Left lung (tissue), 14 donors: ENCODE measurements at places on chromosomes 6 and 20. TPM values are rescaled to one million over a fixed set of nuclear protein-coding genes. Genes with fewer than 3 reads are reported as not detected.

FAM50B gene
- total RNA-seq: 11.6 TPM

SMIM26 gene
- 46.8 TPM for total RNA-seq

SSTR4 gene
- not detected for total RNA-seq

HLA-DOA gene
- total RNA-seq: 15.3 TPM

POPDC3 gene
- total RNA-seq: 0.71 TPM

OCSTAMP gene
- total RNA-seq: not detected

BNIP5 gene
- total RNA-seq: not detected

DEFB132 gene
- not detected for total RNA-seq

VSX1 gene
- not detected for total RNA-seq

RCAN2 gene
- 28.1 TPM for total RNA-seq

KATNA1 gene
- total RNA-seq: 13.7 TPM

DNA sequence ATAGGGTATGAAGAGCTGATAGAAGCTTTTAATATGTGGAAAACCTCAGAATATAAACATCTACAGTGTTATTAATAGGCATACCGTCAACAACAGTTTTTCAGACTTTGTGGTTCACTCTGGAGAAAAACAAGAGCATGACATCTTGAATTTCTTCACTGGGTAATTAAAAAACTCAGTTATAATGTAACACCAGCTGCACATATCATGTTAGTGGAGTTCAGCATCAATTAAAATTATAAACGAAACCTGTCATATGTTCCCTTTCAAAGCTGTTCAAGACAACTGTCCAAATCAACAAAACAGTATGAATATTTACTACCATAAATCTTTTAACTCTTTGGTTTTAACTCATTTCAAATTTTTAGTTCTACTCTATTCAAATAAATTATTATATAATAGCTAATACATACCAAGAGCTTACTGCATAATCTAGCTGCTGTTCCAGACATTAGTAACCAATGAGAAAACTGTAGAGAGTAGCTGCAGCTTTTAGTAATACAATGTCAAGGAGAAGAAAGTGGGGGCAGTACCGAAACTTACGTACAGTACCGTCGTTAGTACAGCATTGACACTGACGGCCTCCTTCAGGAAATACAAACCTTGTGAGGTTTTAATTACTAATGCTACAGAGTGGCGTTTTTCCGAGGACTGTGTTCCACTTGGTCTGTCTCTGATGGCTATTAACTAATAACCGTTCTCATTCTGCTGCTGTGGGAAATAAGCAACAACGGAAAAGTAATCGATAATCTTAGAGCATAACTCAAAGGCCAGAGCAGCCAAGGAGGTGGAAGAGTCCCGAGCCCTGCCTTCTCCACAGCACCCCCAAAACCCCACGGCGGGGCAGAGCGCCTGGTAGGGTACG lies 532 bp upstream of the PM20D2 start:
- DNase-seq: no peak

DNA sequence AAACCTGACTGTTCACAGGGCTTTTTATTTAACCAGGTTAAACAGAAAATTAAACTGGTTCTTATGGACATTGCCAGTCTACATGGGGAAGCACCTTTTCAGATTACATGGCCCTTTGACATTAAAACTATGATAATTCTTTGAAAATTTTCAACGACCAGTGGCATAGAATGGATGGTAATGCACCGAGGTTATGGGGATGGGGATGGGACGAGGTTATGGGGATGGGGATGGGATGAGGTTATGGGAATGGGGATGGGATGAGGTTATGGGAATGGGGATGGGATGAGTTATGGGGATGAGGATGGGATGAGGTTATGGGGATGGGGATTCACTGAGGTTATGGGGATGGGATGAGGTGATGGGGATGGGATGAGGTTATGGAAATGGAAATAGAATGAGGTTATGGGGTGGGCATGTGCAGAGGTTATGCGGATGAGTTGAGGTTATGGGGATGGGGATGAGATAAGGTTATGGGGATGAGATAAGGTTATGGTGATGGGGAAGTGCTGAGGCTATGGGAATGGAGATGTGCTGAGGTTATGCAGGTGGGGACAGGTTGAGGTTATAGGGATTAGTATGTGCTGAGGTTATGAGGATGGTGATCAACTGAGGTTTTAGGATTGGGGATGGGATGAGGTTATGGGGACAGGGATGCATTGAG lies 541.9 kb downstream of the CDH26 start:
- no peak for DNase-seq

- DNase-seq: no peak
These were observed 103.7 kb upstream of the RNF217 start for GRCh38 chr6:124858564-124858963.

DNA sequence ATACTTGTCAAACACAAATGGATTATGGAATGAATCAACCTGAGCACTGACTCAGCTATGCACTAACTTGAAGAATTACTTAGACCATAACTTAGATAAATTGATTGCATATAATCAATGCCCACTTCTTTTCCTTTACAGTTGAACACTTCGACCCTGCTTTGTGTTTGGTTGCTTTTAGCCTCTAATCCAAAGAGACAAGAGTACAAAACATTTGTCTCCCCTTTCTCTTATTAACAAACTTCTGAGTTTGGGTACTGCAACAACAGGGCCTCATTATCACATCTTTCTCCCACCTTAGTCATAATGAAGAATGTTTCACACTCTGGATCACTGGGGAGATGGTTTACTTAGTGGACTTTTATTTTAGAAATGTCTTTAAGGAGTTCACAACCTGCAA lies 2.6 kb upstream of the TAAR6 start:
- DNase-seq: no peak

- DNase-seq: peak; percentile 96
These were observed at the start of gene DNAJC5 for GRCh38 chr20:63894358-63895201. Gene DNAJC5, plus strand, starts transcription at chr20:63895126. Its CDS starts 33,220 bp downstream, at chr20:63928346.

GRCh38 chr6:99165838-99166237 lies 183.6 kb downstream of the FAXC start:
- DNase-seq: no peak

GRCh38 chr6:95548188-95548786 lies 29.0 kb upstream of the MANEA start:
- no peak for DNase-seq

- no peak for DNase-seq
These were observed 19.2 kb downstream of the BLTP3A start for GRCh38 chr6:34810936-34811632.

GRCh38 chr20:54510541-54511129 lies 35.2 kb downstream of the DOK5 start:
- peak; percentile 42 for DNase-seq

GRCh38 chr20:61099806-61100205 lies 152.3 kb upstream of the CDH4 start:
- DNase-seq: peak; percentile 64

DNA sequence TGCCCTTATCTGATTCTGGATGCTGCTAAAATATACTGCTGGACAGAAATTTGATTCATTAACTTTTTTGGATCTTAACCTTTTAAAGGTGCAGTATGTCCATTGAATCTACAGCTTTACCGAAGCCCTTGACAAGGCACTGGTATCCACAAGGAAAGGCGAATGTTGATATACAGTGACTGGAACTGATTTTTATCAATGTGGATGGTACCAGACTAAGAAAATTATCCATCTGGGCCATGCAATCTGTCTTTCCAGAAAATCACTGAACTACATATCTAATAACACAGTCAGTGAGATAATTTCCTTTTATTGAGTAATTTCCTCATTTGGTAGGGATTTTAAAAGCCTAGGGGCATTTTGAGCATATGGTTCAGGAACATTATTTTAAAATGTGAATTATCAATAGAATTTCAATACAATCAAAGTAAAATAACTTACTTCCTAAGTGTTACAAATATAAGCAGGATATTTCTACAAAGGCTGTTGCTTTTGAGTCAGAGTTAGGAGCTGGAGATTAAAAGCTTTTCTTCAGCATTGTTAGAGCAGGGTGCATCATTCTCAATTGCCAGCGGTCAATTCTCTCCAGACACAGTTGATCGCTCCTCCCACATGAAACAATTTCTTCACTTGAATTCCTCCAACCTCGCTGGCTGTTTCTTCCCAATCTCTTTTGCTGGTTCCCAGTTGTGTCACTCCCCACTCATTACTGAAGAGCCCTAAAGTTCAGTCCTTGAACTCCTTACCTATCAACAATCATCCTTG lies 585.3 kb upstream of the FLRT3 start:
- no peak for DNase-seq

DNA sequence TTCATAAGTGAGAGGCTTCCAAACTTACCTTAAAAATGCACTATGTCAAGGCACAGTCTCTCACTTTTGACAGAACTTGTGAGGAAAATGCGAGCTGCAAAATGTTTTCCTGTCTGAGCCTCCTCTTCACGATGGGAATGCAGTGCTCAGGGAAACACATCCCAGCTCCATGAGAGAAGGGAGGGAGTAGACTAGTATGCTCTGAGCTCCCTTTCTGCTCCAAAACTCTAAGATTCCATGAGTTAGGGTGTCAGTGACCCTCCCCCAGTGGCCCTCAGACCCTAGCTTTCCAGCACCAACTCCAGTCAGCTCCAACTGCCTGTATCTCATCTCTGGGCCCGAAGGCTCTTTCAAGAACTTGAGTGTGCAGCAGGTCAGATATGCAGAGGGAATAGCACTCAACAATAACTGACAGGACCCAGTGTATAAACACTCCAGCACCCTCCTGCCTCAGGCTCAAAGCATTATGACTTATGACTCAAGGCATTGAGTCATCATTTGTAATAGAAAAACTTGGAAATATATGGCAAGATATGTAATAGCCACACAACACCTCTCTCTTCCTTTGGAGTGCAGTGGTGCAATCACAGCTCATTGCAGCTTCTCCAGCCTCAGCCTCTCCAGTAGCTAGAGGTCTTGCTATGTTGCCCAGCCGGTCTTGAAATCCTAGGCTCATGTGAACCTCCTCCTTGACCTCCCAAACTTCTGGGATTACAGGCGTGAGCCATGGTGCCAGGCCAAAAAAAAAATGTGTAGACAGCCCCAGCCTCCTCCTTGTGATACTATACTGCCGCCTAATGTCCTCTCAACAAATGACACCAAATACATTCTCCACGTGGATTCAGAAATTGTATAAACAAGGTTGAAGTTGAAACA lies 16.7 kb upstream of the ENTPD6 start:
- no peak for DNase-seq

GRCh38 chr6:26105109-26105730 lies 18.0 kb downstream of the HFE start:
- DNase-seq: no peak

- peak; percentile 56 for DNase-seq
These were observed 125.1 kb downstream of the JARID2 start for GRCh38 chr6:15370733-15371671.

GRCh38 chr6:107589199-107589598 lies 99.3 kb downstream of the SOBP start:
- DNase-seq: no peak

- no peak for DNase-seq
These were observed 12.8 kb upstream of the SERPINB1 start for GRCh38 chr6:2854396-2854982.

- no peak for DNase-seq
These were observed 60.1 kb downstream of the ADTRP start for GRCh38 chr6:11718463-11718862.

DNA sequence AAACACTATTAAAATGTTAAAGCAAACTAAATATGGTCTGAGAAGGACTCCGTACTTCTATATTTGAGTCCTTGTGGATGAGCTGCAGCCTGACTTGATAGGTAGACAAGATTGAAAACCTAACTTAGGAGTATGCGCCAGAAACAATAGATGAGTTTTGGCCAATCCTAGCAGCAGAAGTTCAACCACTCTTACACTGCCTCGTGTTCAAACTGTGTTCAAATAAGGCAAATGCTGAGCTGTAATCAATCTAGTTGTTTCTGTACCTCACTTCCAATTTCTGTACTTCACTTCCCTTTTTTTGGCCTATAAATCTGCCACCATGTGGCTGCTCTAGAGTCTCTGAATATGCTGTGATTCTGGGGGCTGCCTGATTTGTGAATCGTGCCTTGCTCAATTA lies 13.2 kb upstream of the SERINC1 start:
- no peak for DNase-seq

GRCh38 chr20:45779011-45779915 lies 12.4 kb downstream of the WFDC3 start:
- peak; percentile 66 for DNase-seq

DNA sequence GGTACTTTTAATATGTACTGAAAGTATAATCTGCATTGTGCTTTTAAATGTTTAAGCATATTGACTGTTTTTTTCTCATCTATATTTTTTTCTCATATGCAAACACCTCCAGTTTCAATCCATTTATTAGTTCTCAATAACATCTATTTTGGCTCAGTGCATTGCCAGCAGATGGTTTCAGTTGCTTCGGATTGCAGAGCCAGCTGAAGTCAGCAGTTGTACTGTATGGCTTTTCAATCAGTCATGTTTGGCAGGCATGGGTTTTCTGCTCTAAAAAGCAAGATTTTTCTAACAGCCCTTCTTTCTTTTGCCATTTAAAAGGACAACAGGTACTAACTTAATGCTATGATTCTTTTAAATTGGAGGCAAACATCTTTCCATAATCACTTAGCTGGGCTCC lies 121.2 kb downstream of the CD109 start:
- DNase-seq: no peak

GRCh38 chr6:136532030-136532429 lies 18.2 kb downstream of the MAP7 start:
- DNase-seq: no peak

DNA sequence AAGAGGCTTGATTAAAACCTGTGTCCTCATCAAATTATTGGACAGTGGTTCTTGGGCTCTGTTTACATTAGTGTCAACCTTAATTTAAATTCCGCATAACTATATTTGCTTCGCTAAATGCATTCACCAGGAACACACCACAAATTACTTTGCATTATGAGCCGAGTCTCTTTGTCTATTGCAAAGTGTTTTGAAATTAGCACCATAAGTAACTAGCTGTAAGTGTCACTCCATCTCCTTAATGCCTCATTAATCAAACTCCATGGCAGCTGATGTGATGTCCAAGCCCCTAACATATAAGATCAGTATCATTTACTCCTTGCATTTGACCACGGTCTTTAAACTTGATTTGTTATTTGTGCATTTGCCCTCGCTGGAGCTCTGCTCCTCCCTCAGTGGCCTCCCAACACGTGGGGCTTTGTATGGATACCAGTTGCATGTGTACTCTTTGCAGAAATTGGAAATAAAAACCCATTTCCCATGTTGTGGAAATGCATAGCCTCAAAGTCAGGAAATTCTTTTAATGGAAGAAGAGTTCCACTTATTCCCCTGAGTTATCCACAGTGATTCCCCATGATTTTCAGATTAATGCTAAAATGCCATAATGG lies 24.6 kb downstream of the FOXA2 start:
- no peak for DNase-seq
